Activated CD8-positive, alpha-beta T cell treated with anti-CD3 and anti-CD28 coated beads for 36 hours (primary cell): ENCODE measurements at places on chromosomes 6 and 20.

- DNase-seq: no peak
These were observed 3.7 kb upstream of the MLIP start for GRCh38 chr6:54107470-54108090.

DNA sequence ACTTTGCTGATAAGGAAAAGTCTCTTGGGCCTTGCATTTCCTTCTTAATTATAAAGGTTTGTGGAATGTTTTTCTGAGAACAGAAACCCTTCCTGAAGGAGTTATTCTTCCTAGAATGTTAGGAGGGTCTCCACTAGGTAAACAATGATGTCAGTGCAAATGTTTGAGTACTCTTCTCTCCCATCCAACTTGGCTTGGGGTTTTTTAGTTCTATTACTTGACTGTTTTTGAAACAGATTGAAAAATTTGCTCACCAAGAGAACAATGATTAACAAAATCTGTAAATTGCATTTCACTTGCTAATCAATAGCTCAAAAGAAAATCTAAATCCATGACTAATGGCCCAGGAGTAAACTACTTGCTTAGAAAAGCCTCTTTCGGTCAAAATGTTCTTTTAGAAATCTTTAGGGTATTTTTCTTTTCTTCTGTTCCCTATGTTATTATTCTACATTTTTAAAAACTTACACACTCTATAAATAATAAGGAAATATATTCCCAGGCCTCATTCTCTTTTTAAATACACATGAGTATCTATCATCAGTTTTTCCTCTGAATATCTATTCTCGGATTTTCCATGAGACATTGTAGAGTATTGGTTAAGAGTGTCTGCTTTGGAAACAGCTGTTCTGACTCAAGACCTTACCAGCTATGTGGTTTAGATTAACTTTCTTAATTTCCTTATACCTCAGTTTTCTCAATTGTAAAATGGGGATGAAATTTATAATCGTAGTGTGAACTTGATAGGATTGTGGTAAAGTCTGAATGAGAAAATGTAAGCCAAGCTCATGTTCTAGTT lies 234.2 kb upstream of the CITED2 start:
- DNase-seq: no peak

DNA sequence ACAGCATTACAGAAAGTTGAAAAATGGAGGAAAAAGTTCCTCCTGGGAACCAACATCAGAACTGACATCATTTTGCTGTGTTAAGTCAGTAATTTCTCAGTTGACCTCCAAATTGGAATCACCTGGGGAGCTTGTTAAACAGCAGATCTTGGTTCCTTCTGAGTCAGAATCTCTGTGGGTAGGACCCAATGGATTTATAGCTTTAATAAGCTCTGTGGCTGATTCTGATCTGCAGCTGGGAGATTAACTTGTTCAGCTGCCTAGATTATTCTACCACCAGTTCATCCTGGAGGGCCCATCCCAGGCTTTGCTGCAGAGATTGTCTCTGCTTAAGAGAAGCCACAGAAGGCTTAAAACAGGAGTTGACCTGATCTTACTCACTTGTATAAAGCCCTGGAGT lies 90.7 kb upstream of the POPDC3 start:
- DNase-seq: no peak

DNA sequence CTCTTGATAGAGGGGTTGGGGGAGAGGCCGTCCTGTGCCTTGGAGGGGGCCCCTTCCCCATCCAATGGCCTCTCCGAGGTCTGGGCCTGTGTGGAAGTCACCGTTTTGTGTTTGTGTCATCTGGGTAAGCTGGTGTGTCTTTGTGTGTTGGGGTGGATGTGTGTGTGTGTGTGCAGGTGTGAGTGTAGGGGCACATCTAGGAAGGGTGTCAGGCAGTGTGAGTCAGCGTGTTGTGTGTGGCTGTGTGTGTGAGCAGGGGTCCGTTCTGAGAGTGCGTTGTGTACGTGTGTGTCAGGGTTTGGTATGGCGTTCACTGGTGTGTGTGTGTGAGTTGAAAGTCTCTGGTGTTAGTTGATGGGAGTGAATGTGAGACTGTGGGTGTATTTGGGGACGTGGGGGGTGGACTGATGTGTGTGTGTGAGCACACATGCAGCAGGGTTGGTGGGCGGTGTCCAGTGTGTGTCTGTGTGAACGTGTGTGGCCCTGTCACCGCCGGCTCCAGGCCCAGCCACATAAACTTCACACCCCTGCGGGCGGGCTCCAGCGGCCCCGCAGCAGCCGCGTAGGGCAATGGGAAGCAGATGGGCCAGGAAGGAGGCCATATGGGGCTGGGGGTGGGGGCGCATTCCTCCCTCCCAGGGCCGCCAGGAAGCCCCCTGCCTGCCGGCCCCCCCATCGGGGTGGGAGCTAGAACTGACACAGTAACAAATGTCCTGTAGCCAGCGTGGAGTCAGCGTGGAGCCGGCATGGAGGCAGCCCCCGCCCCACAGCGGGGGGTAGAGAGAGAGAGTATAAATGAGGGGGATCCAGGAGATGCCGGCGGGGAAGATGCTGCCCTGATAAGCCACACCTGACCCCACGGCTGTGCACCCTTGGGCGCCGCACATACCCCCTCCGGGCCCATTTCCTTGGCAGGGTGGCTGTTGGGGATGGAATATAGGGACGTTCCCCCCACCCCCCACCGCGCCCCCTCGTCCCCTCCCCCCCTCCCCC lies 32.1 kb downstream of the SNAI1 start:
- DNase-seq: no peak

DNA sequence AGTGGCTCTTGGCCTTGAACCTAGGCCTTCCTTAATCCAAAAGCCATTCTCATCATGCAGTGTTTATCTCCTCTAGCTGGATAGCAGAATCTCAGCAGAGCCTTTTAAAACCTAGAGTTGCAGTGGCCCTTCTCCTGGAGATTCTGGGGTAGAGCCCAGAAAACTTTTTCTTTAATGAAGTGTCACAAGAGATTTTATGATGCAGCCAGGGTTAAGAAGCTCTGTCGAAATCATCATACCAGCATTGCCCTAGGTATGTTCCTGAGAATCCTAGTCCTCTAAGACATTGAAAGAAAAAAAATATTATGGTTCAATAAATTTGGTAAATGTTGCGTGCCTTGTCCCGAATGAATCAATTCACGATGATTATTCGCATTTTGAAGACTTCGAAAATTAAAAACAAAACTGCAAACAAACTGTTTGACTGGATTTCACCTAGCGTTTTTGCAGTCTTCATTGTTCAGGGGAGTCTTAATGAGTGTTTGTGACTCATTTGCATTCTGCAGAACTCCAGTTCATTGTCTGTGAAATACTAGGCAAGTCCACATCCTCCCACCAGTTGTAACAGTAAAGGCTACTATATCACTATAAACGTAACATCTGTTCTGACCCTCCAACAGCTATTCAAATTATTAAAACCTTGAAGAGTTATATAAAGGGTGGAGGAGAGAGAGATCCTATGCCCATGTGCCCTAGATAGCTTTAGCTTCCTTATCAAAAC lies 198.6 kb downstream of the UST start:
- DNase-seq: no peak

- DNase-seq: no peak
These were observed 20.6 kb downstream of the PPP1R16B start for GRCh38 chr20:38825901-38826625.
